ENCODE measurements at places on chromosomes 6 and 20.

DNA sequence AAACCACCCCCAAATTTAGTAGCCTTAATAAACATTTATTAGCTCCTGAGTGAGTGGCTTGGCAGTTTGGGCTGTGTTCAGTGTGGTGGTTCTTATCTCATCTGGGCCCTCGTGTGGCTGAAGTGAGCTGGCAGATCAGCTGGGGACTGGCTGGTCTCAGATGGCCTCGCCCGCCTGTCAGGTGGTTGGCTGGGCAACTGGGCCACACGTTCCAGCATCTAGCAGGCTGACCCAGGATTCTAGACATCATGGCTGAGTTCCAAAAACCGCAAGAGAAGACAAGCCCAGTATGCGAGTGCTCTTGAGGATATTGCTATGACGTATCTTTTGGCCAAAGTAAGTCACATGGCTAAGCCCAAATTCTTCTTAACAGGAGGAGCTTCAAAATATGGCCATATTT, 28.9 kb downstream of the EIF2S2 start:
- no peak for DNase-seq

GRCh38 chr20:42779216-42779615, 410.5 kb downstream of the PTPRT start:
- no peak for DNase-seq

GRCh38 chr20:59525500-59526241, 78.7 kb upstream of the PHACTR3 start:
- DNase-seq = no peak

GRCh38 chr6:83593395-83593785, 81.1 kb downstream of the PRSS35 start:
- no peak for DNase-seq

GRCh38 chr6:90294614-90294988, 2.0 kb downstream of the BACH2 start:
- DNase-seq = peak; percentile 32

- no peak for DNase-seq
Observed at GRCh38 chr6:127119102-127120022, 891 bp downstream of the RSPO3 start.

DNA sequence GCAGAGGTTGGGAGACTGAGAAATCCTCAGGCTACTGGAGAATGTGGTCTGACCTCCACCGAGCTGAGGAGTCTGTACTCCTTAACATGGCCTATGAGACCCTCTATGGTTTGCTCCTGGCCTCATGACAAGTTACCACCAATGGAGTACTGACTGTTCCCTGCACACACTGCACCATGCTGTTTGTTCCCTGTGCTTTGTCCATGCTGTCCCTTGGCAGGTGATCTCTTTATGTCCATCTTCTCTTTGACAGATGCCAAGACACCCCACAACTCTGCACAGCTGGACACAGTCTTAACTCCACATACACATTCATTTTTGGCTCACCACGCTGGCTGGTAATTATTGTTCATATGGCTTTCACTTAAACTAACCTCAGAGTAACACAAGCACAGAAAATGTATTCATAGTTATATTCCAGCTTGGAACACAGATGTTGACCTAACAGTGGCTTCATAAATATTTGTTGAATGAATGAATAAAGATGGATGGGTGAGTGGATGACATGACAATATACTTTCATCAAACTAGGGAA, 258.0 kb downstream of the ATXN1 start:
- no peak for DNase-seq

- DNase-seq = no peak
Observed at GRCh38 chr6:149766156-149766769, 16.7 kb downstream of the PCMT1 start.

- DNase-seq = no peak
Observed at GRCh38 chr20:40335901-40336351, 353.1 kb downstream of the MAFB start.

GRCh38 chr6:106910999-106911949, 63.3 kb downstream of the CD24 start:
- no peak for DNase-seq

DNA sequence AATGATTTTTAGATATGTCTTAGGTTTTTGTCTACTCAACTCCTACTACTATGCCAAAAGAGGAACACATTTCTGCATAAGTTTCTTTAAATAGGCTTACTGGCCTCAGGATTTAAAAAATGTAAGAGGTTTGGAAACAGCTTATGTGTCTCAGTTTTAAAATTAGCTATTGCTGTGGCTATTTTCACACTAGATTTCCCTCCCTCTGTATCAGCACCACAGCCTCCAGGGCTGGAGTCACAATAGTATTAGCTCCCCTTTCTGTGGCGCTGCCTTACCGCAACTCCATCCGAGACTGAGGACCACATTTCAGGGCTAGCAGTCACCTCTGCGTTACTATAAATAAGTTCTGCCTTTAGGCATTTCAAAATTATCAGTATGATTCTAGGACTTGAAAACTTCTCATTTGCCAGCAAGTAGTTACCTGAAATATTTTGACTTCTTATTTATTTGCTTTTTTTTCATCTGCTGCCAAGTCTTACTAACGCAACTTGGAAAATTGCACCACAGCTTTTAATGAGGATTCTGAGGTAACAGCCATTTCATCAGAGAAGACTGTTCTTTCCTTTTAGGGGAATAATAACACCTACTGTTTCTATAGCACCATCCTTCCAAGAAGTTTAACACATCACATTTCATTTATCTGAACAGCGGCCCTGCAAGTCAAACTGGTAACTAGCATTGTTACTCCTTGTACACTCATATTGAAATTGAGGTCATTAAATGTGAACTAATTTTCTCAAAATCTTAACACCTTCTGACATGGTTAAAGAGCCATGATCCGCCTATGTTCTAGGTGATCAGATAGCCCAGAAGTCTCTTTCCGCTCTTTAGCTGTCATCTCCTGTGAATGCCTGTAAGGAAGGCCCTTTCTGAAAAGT, 105.9 kb downstream of the GJA10 start:
- DNase-seq = no peak

- DNase-seq = no peak
Observed at GRCh38 chr6:14533446-14533845, 415.9 kb downstream of the CD83 start.

GRCh38 chr6:132392792-132393191, 8.5 kb downstream of the MOXD1 start:
- no peak for DNase-seq
